Stimulated activated CD4-positive, alpha-beta T cell treated with anti-CD3 and anti-CD28 coated beads, Interleukin-15, amount 100 ng/mL, for 1 hour (primary cell): ENCODE measurements at places on chromosomes 4 and X.
A peak's percentile ranks its signal among the peaks of the same experiment; 100 is the strongest.

DNA sequence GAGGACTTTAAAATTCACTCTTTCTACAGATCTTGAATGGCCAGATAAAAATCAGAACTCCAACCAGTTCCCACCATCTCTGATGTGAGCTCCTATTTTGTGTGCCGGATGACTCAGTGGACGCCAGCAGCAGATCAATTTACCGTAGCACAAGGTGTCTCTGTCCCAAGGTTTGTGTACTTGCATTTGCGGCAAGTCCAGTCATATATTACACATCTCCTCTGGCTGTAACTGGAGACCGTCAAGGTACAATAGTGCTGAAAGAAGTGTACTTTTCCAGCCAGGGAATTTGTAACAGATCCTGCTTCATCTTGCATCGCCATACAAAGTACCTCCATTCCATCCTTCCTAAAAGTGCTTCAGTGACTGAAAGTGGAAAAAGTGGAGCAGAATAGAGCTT, 108.2 kb upstream of the SORBS2 start:
- DNase-seq, result no peak

GRCh38 chrX:7198499-7198898, 50.5 kb upstream of the PUDP start:
- DNase-seq, result no peak

DNA sequence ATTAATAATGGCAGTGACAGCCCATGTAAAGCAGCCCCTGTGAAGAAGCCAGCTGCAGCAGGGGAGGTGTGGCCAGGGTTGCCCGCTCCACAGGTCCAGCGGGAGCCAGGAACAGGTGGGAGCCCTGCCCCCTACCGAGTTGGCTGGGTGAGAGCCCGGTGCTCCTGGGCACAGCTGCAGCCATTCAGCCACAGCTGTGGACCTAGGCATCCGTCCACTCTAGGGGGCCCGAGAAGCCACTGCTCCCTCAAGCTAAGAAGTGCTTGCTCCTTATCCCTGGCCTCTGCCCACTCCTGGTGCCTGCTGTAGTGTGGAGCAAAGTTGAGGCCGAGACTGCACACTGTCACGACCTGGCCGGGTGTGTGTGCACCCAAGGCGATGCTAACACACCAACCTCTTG, 1469.0 kb downstream of the PCDH7 start:
- no peak for DNase-seq

DNA sequence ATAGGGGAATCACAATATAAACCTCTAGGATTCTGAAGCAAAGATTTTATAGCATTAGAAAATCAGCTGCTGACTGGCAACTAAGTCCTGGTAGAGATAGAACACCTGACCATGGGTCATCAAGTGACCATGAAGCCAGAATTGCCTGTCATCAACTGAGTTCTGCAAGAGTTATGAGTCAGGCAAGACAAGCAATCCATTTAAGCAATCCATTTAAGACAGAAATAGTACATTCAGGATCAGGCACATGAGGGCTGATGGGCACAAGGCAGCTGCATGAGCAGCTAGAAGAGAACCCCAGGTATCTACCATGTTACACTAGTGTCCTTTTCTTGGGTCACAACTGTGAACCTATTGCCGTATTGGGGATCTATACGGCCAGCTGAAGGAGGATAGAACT, 98.9 kb downstream of the SPRY1 start:
- no peak for DNase-seq

DNA sequence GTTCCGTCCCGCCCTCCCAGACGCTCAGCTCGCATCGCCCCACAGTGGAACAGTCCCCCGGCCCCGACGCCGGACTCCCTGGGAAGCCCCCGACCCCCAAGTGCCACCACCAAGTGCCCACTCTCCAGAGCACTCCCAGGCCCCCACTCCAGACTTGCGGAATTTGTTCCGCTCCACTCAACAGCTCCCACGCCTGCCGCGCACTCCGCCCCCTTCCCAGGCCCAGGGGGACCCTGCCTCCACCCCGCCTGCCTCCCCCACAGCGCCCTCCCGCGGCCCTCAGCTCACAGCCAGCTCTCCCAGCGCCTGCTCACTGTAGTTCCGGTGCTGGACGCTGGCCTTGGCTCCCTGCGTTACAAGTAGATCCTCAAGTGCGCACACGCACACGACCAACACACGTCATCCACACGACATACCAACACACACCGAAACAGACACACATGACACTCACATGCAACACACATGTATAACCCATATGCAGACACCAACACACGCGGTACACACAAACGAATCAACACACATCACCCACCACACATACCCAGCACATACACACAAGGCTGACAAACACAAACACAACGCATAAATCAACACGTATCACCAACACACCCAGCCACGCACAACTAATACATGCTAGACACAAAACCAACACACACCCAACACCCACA, 8.0 kb downstream of the MSX1 start:
- no peak for DNase-seq

DNA sequence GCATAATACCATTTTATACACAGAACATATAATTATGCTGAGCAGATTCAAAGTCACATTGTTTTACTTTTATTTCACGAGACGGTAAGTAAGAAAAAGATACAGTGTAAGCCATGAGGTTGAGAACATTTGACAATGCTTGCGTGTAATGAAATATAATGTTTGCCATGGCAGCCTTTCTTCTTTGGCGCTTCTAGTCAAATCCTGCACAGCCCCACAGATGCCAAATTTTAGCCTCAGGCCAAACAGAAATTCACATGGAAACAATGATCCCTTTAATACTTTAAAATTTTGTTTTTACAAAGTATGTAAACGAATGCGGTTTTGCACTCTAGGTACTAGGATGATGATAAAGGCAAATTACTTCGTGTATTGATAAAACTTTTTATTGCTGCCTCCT, 502.7 kb upstream of the SMIM31 start:
- no peak for DNase-seq

DNA sequence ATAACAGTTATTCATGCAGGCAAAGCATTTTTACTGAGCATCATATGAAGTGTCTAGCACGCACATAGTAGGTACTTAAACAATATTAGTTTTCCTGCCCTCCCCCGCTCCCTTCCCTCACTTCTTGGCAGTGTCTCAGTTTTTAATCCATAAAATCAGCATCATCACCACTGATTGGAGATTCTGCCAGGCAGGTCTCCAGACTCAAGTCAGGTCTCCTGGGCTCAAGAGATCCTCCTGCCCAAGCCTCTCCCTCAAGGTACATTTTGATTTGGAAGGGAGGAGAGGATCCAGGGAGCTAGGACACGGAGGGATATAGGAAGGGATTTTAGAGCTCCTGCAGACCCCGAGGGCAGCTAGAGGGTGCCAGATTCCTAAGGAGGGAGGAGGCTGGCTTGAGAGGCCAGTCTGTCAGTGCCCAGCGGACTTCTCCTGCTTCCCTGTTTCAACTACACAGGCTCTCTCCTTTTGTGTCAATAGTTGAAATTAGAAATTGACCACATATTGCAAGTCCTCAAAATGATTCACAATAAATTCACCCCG, 4.4 kb upstream of the FAT1 start:
- no peak for DNase-seq

- no peak for DNase-seq
These were observed 236.1 kb downstream of the MGST2 start for GRCh38 chr4:139901531-139902320.

GRCh38 chrX:9312922-9313867, 151.7 kb upstream of the TBL1X start:
- peak; percentile 63 for DNase-seq

GRCh38 chrX:119690921-119691716, 1.8 kb downstream of the SEPTIN6 start:
- DNase-seq, result peak; percentile 50

DNA sequence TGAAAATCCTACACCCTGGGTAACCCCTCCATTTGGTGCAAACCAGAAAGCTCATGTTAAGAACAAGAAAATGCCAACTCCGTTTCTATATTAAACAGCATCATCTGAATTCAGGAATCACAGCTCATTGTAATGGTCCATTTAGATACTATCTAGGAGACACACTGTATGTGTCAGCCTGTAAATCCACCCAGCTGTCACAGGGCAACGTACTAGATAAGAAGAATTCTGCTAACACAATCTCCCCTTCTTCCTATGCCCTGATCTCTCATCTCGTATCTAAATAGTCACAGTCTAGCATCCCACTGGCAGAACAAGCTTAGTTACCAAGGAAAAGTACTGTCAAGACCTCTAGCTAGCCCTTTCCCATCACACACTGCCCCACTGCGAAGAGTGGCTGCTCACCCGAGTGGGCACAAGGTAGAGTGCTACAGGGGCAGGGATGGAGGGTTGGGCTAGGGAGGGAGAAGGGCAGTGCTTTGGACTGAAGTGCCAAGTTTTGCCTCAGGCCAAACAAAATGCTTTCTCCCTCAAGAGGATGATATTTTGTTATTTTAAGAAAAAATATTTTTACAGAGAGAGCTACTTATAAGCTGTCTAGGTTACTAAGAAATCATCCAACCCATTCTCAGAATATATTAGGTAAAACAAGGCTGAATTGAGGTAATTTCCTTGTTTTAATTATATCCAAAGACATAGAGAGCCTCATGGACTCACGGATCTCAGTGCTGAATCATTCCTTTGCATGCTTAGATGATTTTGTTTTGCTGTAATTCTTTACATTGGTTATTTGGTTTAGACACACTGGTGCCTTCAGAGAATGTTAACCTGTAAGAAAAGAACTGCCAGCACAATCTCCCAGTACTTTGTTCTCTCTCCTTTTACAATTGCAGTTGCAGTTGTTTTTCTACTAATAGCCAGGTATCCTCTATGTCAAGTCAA, 196.6 kb downstream of the PRDM5 start:
- no peak for DNase-seq

GRCh38 chr4:13881892-13882291, 254.4 kb upstream of the BOD1L1 start:
- DNase-seq, result no peak

DNA sequence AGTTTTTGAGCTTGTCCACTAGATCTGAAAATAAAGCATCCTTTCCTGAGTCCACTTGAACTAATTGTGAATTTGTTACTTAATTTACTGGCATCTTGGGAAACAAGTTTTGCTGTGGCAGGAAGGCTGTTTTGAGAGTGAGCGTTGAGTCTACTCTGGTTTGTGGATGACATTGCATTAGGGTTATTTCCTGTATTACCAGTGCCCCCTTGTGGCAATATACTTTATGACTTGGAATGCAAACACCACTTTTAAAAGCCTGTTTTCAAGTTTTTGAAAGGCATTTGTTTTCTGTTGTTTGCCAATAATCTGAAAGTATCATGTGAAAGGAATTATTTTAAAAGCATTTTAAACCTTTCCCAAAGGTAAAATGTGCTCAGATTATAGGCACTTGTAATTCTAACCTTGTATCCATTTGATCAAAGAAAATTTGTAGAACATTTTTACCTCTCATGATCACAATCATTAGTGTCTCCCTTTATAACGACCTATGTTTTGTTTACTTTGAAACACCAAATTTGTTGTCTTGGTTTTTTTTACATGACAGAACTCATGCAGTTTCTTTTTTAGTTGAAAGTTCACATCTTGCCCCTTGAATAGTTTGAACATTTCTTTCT, 18.0 kb upstream of the CYP2U1 start:
- DNase-seq, result no peak

GRCh38 chr4:115515366-115515765, 401.9 kb upstream of the NDST4 start:
- no peak for DNase-seq
